ENCODE measurements at places on chromosomes 7 and 10. TPM values are rescaled to one million over a fixed set of nuclear protein-coding genes. Genes with fewer than 3 reads are reported as not detected.
A peak's percentile ranks its signal among the peaks of the same experiment; 100 is the strongest.

GRCh38 chr7:47408675-47409074, 173.2 kb downstream of the TNS3 start:
- DNase-seq = no peak

DNA sequence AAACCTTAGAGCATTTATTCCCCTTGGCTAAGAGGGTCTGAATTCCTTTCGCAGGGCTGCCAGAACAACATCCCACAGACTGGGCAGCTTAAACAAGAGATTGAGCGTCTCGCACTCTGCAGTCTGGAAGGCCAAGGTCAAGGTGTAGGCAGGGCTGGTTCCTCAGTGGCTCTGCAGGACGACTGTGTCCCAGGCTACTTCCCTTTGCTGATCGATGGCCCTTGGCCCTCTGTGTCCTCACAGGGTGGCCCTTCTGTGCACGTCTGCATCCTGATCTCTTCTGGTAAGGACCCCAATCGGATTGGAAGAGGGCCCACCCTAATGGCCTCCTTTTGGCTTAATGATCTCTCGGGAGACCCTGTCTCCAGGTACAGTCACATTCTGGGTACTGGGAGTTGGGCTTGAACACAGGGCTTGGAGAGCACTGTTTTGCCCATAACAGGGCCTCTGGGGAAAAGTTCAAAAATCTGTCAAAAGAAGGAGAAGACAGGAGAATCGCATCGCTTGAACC, 35.1 kb upstream of the DNAJB6 start:
- no peak for DNase-seq

The EN2 gene
- 0.29 TPM for total RNA-seq

DNA sequence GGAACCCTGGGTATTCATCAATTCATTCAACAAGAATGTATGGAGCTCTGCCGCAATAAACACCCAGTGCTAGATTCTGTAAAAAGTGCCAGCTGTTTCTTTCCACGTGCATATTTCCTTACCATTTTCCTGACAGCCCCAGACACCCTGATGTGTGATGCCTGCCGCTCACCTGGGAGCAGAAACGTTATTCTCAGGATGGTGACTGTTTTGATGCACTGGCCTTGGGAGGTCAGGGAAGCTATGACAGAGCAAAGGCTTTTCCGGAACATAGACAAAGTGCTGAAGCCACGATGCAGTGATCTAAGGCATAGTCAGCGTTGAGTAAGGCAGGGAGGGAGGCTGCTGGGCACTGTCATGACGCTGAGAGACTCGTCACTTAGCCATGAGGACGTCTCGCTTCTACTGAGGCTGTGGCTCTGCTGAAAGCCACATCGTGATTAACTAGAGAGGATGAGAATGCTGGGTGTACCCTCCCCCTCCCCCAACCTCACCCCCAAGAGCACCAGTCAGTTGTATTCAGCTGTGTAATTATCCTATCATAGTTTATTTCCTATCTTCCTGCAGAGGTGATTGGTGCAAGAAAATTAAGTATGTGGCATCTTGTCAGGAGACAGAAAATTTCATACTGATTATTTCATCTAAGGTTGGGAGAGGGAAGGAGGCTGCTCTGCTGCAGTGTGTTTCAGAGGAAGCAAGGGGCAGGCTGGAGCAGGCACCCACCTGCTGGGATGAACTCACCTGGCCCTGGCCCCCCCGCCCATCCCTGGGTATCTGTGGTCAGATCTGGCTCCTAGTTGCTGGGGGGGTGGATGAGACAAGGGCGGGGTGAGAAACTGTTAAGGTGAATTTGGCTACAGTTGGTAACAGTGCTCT, 48.8 kb upstream of the SMNDC1 start:
- DNase-seq = peak; percentile 55

The SORBS1 gene
- total RNA-seq = 1.4 TPM

The ZNF679 gene
- not detected for total RNA-seq

DNA sequence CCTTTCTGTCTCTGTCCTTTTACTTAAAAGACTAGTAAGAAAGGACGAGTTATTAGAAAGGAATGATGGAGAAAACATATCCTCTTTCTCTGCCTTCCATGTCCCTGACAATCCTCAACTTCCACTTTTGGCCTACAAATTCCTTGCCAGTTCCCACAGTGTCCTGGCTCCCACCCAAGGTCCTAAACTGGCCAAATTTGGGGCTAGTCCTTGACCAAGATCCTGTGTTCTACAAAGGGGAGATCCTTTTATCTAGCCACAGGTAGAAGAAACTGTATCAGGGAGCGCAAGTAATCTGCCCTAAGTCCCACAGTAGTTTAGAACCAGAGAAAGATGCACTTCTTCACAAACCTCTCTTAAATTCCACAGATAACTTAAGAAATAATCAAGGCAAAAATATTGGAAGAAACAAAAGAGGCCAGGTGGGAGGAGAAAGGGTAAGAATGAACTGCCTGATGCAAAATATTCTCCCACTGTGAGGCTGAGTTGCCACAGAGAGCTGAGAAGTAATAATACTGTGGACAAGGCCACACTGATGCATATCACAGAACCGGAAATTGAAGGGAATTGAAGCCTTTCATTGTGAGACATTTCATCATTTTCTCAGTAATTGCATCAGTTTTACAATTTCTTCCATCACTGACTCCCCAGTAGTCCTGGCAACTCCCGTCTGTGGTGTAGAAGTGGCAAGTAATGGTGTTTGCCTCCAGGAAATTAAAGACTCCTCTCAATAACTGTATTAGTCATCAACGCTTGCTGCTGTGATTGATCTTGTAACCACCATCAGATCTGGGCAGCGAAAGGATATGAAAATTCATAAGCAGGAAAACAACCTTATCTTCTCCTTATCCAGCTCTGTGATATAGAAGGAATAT, 47.2 kb downstream of the DNAJC12 start:
- peak; percentile 67 for DNase-seq

GRCh38 chr7:105988276-105988675, 25.2 kb downstream of the CDHR3 start:
- DNase-seq = no peak

The MINDY4 gene
- total RNA-seq = 7.5 TPM

DNA sequence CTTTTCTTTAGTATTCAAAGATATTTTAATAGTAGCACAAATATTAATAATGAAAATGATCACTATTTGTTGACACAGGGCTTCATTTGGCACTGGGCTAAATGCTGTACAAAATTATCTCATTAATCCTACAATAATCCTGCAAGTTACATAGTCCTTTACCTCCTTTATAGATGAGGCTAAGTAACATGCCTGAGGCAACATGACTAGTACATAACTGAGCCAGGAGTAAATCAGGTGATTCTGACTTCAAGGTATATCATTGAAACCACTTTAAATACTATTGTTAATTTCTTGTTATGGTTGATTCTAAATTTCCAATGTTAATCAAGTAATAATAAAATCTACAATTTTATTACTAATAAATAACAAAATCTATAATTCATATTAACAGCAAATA, 39.8 kb downstream of the SEM1 start:
- no peak for DNase-seq

GRCh38 chr10:113544392-113544791, 8.5 kb upstream of the HABP2 start:
- DNase-seq = no peak

The AGBL3 gene
- total RNA-seq = not detected

The ATOH7 gene
- total RNA-seq = 0.88 TPM

All from H4 (cell line).